ENCODE measurements at places on chromosomes 5 and 9.
A peak's percentile ranks its signal among the peaks of the same experiment; 100 is the strongest.

- DNase-seq = no peak
Observed at GRCh38 chr5:175582697-175583096, 75.2 kb upstream of the HRH2 start.

DNA sequence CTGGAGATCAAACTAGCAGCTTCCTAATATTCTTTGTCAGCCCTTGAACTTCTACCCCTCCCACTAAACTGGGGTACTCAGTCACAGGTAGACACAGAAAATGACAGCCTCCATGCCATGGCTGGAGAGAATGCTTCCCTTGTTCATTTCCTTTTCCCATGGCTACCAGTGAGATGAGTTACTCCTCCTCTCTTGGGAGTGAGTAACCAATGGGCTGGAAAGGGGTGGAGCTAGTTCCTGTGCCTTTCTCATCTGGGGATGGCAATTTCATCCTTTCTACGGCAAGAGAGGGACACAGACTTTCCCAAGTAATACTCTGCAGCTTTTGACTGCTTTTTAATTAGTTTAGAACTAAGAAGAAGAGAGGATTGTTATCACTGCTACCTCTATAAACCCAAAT is 1045.6 kb upstream of the WWC1 start:
- peak; percentile 20 for DNase-seq

GRCh38 chr9:70921136-70921535 is 200.3 kb downstream of the TRPM3 start:
- peak; percentile 43 for DNase-seq

- DNase-seq = no peak
Observed at GRCh38 chr9:106590759-106591505, 272.0 kb upstream of the ZNF462 start.

Data from amniotic epithelial cell (primary cell).